ENCODE measurements at places on chromosomes 13 and 19. TPM values are rescaled to one million over a fixed set of nuclear protein-coding genes. Genes with fewer than 3 reads are reported as not detected.

DNA sequence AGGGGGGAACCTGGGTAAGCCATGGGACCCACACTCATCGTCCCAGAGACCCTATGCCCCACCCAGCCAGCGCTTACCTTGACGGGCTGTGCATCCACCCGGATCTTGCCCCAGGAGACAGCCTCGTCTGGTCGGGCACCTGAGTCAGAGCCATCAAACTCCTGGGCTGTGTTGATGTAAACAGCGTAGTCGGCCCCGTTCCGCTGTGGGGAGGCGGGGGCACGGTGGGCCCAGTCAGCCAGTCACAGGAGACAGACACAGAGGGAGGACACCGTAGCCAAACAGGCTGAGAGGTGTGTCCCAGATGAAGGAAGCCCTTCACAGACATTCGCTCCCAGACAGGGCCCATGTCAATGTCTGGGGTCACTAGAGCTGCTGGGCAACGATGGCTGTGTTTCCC is 5.7 kb downstream of the DHPS start:
- no peak overlapping the region for H3K4me3 ChIP-seq
- H3K4me1 ChIP-seq = peaks cover 12% of the 10 kb centered on the region
- DNase-seq = no peak

DNA sequence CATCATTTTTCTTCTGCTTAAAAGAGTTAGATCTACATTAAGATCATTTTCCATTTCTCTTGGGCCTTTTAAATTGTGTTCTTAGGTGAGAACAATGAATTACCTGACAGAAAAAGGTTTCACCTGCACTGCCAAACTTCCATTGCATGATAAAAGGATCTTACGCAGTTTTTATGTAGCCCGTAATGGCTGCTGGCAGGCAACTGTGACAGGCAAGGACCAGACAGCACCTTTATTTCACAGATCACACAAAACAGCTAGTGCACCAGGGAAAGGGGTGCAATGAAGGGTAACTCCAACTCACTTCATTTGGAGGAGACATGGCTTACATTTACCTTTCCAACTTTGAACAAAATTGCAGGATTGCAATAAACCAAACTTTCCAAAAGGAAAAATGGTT is 159.8 kb downstream of the SLITRK1 start:
- no peaks in the 10 kb centered on the region for H3K36me3 ChIP-seq
- no peaks in the 10 kb centered on the region for H3K4me1 ChIP-seq
- no peaks in the 10 kb centered on the region for H3K27me3 ChIP-seq
- no peak overlapping the region for H3K4me3 ChIP-seq
- DNase-seq = no peak
- H3K27ac ChIP-seq = no peak overlapping the region

GRCh38 chr13:77350811-77351210 is 23.9 kb upstream of the MYCBP2 start:
- H3K27ac ChIP-seq = no peak overlapping the region
- no peak overlapping the region for H3K4me3 ChIP-seq
- peaks cover 35% of the 10 kb centered on the region for H3K27me3 ChIP-seq

- H3K27ac ChIP-seq = no peak overlapping the region
- no peak for DNase-seq
- H3K36me3 ChIP-seq = no peaks in the 10 kb centered on the region
- H3K4me1 ChIP-seq = peaks cover 5% of the 10 kb centered on the region
- H3K4me3 ChIP-seq = no peak overlapping the region
These were observed 24.3 kb downstream of the FGF21 start for GRCh38 chr19:48779636-48780035.

DNA sequence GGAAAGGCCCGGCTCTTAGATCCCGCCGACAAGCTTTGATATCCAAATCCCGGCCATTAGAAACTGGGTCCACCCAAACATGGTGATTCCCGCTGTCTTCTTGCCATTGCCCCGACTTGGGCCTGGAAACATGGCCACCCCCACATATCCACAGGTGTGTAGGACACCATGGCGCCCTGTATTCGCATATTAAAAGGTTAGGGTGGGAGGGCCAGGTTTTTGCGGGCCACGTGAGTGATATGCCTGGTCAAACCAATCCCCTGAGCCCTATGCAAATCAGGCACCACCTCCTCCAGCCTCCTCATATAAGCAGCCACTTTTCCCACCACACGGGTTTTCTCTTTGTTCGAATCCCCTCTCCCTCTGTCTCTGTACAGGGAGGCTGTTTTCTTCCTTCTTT is 766.4 kb downstream of the UQCRFS1 start:
- H3K4me3 ChIP-seq = no peak overlapping the region
- no peak overlapping the region for H3K27ac ChIP-seq
- no peaks in the 10 kb centered on the region for H3K36me3 ChIP-seq
- DNase-seq = no peak

- H3K27ac ChIP-seq = no peak overlapping the region
- H3K4me1 ChIP-seq = no peaks in the 10 kb centered on the region
- no peak overlapping the region for H3K4me3 ChIP-seq
- no peaks in the 10 kb centered on the region for H3K36me3 ChIP-seq
- no peak for DNase-seq
These were observed 9.0 kb upstream of the ACSBG2 start for GRCh38 chr19:6126335-6126974.

DNA sequence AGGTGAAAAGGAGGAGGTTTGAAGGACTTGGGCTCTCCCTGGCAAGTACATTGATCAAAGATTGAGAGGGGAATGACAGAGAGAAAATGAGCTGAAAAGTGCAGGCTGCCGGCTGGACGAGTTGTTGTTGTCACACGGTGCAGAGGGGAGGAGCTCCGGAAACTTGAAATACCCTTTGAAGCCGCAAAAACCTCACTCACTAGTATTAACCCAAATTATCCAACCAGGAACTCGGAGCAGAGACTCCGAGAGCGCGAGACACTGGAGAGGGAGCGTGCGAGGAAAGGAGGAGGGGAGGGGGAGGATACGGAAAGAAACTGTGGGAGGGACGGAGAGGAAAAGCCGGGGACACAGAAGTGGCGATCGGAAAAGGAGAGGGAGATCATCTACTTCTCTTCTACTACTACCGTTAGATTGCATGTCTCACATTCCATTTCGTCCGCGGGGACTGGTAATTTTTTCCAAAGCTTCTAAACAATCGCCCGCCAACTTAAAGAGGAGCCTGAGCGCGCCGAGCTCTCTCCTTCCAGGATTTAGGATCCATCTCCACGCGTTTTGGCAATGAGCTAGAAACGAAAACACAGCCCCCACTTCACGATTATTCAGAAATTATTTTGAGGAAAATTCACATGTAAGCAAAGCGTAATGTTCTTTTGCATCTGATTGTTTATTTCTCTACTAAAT is at the start of gene DACH1:
Gene DACH1 (minus strand): TSS at position 74 of the 684 bp plus-strand sequence.
- H3K27me3 ChIP-seq = peaks cover 83% of the 10 kb centered on the region
- DNase-seq = no peak
- H3K27ac ChIP-seq = no peak within 1 kb of the TSS
- no peaks in the 10 kb centered on the region for H3K36me3 ChIP-seq

CYP4F8 gene
- total RNA-seq = not detected

MAMSTR gene
- 1.3 TPM for total RNA-seq

CEACAM3 gene
- not detected for total RNA-seq

Measured in osteocyte (in vitro differentiated cells).